ENCODE measurements at places on chromosomes 7 and 10.

- no peaks in the 10 kb centered on the region for H3K27me3 ChIP-seq
- no peaks in the 10 kb centered on the region for H3K36me3 ChIP-seq
- peak overlapping the region; percentile 18 for H3K27ac ChIP-seq
- DNase-seq = no peak
- no peak overlapping the region for H3K4me3 ChIP-seq
Observed at GRCh38 chr10:31129880-31130405, 98.3 kb upstream of the ZNF438 start.

GRCh38 chr7:4633012-4633411 lies 49.1 kb upstream of the FOXK1 start:
- peaks cover 15% of the 10 kb centered on the region for H3K4me1 ChIP-seq
- no peaks in the 10 kb centered on the region for H3K36me3 ChIP-seq
- H3K27ac ChIP-seq = no peak overlapping the region
- no peaks in the 10 kb centered on the region for H3K27me3 ChIP-seq

- H3K36me3 ChIP-seq = no peaks in the 10 kb centered on the region
- H3K4me3 ChIP-seq = no peak overlapping the region
- no peaks in the 10 kb centered on the region for H3K27me3 ChIP-seq
- H3K27ac ChIP-seq = no peak overlapping the region
Observed at GRCh38 chr10:11837372-11838161, 14.4 kb downstream of the PROSER2 start.

DNA sequence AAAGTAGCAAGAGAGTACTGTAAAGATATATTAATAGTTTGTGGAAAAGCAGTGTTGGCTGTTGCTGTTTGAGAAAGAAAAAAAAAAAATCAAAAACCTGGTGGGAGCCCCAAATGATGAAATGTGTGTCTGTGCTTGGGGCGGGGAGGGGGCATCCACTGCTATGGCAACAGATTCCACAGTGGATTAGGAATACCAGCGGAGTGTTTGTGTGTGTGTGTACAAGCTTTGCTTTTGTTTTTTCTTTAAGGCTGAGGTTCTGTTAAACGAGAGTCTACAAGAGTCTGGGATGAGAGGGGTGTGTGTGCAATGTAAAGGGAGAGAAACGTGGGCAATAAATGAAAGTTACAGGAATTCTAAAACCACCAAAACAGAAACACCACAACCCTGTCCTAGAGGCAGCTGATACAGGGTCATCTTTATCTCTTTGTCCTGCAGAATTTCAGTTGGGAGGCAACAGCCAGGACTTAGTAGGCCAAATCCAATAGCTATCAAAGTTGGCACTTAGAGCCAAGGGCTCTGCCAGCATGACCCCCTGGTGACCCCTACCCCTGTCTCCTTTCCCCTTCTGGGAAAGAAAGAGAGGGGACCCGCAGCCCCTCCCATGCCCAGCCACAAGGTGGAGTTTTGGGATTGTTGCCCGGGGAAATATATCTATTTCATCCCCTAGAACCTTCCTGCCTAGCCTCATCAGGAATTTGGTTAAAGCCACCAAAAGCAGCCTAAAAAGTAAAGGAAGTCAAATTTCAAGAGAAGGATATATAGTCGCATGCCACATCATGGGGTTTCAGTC lies 85.4 kb downstream of the OSBPL3 start:
- H3K4me3 ChIP-seq = no peak overlapping the region
- H3K27me3 ChIP-seq = no peaks in the 10 kb centered on the region
- DNase-seq = no peak
- no peak overlapping the region for H3K27ac ChIP-seq

GRCh38 chr7:85343484-85343883 lies 156.6 kb upstream of the SEMA3D start:
- H3K27me3 ChIP-seq = no peaks in the 10 kb centered on the region
- H3K27ac ChIP-seq = no peak overlapping the region
- DNase-seq = no peak
- H3K4me3 ChIP-seq = no peak overlapping the region
- H3K4me1 ChIP-seq = no peaks in the 10 kb centered on the region

DNA sequence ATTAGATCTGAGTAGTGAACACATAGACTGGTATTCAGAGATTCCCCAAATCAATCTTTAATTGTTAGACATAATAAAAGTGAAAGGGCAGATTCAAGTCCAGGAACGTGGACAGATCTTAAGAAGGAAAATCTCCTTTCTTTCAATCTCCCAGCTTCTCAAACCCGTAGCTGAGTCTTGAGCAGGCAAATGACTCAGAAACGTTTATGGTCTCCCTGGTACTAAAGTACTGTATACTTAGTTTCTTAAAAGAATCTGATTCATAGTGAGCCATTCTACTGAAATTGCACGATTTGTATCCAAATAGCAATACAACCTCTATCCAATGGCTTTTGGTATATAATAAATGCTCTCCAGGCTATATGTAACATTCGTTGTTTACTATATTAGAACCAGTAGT lies 140.4 kb upstream of the RHEB start:
- H3K36me3 ChIP-seq = no peaks in the 10 kb centered on the region
- no peak for DNase-seq
- H3K27ac ChIP-seq = no peak overlapping the region
- no peaks in the 10 kb centered on the region for H3K4me1 ChIP-seq

DNA sequence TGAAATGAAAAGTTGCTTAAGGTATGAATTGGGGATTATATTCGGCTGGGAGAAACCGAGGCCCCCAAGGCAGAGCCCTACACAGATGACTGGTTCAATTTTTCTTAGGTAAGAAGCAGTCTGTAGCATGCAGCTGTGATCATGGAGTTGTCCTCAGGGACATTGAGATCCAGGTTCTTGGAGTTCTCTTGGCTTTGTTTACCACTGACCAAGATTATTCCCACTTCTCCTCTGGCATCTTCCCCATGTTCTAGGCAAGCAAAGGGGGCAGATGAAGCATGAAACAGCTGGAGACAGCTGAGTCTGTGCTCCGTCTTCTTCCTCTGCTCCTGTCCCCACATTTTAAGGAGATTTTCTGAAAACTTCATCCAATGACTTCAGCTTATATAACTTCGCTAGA lies 129.5 kb upstream of the BMPER start:
- H3K27ac ChIP-seq = peak overlapping the region; percentile 81
- peaks cover 15% of the 10 kb centered on the region for H3K4me1 ChIP-seq
- DNase-seq = no peak
- H3K27me3 ChIP-seq = no peaks in the 10 kb centered on the region

DNA sequence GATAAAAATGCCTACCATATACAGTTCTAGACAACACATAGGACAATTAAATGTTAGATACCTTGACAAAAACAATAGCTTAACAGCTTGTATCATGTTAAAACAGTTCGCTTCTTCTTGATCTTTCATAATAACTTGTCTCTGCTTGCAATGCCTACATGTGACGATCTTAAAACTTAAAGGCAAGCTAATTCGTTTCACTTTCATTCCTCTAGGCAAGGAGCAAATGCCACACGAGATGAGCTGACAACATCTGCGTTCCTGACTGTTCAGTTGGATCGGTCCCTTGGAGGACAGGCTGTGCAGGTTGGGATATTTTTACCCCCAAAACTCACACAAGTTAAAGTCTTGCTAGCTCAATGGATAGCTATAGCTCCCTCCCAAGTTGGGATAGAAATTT lies 51.6 kb upstream of the ARL4A start:
- H3K27me3 ChIP-seq = no peaks in the 10 kb centered on the region
- H3K4me1 ChIP-seq = peaks cover 9% of the 10 kb centered on the region
- H3K27ac ChIP-seq = no peak overlapping the region
- no peak overlapping the region for H3K4me3 ChIP-seq
- H3K36me3 ChIP-seq = no peaks in the 10 kb centered on the region
- no peak for DNase-seq

GRCh38 chr10:27745732-27746396 lies at the start of gene MKX:
TSS of gene MKX (minus strand) at chr10:27745819. CDS start at chr10:27743415, 2,404 bp downstream.
- peaks cover 93% of the 10 kb centered on the region for H3K27me3 ChIP-seq
- no peak within 1 kb of the TSS for H3K27ac ChIP-seq
- peaks cover 20% of the 10 kb centered on the region for H3K4me1 ChIP-seq
- DNase-seq = no peak

DNA sequence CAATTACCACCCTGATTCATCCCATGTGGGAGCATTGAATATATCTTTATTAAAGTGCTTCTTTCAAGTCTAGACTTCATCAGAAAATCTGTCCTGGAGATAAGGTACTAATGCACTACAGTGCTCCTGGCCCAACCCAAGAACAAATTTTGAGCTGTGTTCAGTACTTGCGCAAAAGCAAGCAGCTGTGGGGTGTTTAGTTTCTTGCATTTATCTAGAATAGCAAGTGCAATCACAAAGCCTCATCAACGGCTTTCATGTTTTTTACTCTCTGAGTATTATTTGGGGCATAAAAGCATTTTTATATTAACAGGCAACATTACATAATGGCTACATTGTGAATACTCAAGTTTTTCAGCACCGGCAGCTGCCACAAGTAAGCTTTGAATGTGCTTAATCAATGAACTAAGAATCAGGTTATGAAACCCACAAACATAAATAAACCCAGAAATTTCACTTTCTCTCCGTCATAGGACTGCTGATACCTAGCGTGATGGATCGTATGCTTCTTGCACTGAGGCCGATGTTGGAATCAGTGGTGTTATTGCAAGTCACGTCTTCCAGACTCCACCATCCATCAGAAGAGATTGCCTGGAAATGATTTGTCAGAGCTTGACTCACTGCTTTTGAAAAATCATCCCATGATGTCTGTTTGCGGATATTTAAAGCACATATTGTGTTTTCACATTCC lies 113.1 kb downstream of the CTTNBP2 start:
- DNase-seq = no peak
- no peaks in the 10 kb centered on the region for H3K27me3 ChIP-seq
- no peak overlapping the region for H3K4me3 ChIP-seq
- no peaks in the 10 kb centered on the region for H3K4me1 ChIP-seq
- H3K27ac ChIP-seq = no peak overlapping the region

DNA sequence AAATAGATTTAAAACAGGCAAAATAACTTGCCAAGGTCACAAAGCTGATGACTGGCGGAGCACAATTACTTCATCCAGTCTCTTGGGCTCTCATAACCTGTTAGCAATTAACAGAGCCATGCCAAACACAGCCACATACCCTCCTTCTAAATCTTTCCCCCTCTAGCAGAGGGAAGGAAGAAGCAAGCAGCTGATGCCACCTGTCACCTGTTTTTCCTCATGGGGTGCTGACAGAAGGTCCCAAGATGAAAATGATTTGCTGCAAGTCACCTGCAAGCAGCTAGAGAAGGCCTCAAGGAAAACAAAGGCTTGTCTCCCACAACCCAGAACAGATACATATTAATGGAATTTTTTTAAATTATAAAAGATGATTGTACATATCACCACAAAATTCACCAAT lies 117.8 kb downstream of the GFRA1 start:
- H3K4me3 ChIP-seq = no peak overlapping the region
- DNase-seq = no peak
- no peaks in the 10 kb centered on the region for H3K27me3 ChIP-seq
- no peaks in the 10 kb centered on the region for H3K36me3 ChIP-seq
- no peak overlapping the region for H3K27ac ChIP-seq

GRCh38 chr10:79266543-79267312 lies 80.5 kb upstream of the PPIF start:
- peaks cover 49% of the 10 kb centered on the region for H3K4me1 ChIP-seq
- peak overlapping the region; percentile 92 for H3K27ac ChIP-seq
- H3K27me3 ChIP-seq = no peaks in the 10 kb centered on the region
- H3K36me3 ChIP-seq = no peaks in the 10 kb centered on the region
- H3K4me3 ChIP-seq = no peak overlapping the region
- DNase-seq = no peak

- H3K27ac ChIP-seq = no peak overlapping the region
- H3K4me1 ChIP-seq = no peaks in the 10 kb centered on the region
- no peak for DNase-seq
- H3K4me3 ChIP-seq = no peak overlapping the region
Observed at GRCh38 chr10:48382982-48383381, 76.5 kb downstream of the MAPK8 start.

DNA sequence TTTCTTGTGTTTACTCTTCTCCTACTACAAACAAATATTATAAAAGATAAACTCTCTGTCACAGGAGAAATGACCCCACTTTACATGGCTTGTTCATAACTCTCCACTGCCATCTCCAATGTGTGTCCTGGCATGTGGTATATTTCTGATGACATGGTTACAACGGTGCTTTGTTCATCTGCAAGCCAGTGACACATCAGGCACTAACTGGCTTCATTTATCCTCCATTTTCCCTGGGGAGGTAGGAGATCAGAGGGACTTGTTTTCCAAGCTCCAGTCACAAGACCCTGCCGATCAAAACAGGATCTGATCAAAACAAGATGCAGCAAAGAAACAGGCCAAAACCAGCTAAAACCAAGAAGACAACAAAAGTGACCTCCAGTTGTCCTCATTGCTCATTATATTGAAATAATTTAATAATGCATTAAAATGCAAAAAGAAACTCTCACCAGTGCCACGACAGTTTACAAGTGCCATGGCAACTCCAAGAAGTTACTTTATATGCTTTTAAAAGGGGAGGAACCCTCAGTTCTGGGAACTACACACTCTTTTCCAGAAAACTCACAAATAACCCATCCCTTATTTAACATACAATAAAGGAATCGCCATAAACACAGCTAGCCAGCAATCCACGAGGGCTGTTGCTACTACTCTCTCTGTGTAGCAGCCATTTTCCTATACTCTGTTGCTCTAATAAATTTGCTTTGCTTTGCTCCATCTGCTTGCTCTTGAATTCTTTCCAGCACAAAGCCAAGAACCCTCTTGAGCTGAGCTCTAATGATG lies 224.2 kb downstream of the XPNPEP1 start:
- H3K4me1 ChIP-seq = no peaks in the 10 kb centered on the region
- DNase-seq = no peak

GRCh38 chr7:125278318-125278717 lies 348.7 kb upstream of the POT1 start:
- H3K4me1 ChIP-seq = no peaks in the 10 kb centered on the region
- no peaks in the 10 kb centered on the region for H3K27me3 ChIP-seq
- no peak overlapping the region for H3K4me3 ChIP-seq
- no peak for DNase-seq
- H3K27ac ChIP-seq = no peak overlapping the region
- H3K36me3 ChIP-seq = no peaks in the 10 kb centered on the region

Data from tibial nerve (tissue), 4 donors.